ENCODE measurements at places on chromosomes 2 and 18. TPM values are rescaled to one million over a fixed set of nuclear protein-coding genes. Genes with fewer than 3 reads are reported as not detected.

- peak; percentile 39 for DNase-seq
Measured at GRCh38 chr2:190979906-190980629, 33.9 kb downstream of the STAT1 start.

GRCh38 chr2:88842656-88843460 lies 151.4 kb downstream of the RPIA start:
- no peak for DNase-seq

DNA sequence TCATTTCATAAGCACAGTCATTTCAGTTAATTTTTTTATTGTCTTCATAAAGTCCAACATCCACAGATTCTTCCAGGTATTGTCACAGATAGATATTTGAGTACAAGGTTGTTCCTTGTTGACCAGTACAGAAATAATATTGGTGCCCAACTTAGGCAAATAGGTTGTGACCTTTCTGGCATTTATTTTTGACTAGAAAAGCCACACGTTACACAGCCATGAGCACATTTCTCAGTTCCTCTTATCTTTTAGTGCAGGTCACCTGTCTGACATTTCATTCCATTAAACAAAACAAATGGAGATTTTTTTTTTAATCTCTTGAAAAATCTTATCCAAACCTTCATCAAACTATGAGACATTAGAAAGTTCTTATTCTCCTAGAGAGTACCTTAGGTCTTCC lies 428.8 kb downstream of the ZNF521 start:
- DNase-seq = no peak

DNA sequence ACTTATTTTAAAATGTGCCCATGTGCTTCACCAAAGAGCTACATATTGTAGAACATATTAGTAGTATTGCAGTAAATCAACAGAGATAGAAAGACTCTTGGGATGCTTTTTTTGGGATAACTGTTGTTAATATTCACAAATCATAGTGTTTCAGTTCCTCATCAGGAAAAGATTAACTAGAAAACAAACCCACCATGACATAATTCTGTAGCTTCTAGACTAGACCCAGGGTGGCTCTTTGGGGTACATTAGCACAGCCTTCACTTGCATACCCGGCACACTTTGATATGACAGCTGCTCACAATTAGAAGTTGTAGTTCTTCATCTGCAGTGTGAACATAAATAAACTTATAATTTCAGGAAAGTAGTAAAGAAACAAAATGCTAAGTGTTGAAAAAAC lies 154.2 kb downstream of the ATP9B start:
- no peak for DNase-seq

- DNase-seq = peak; percentile 77
Measured at GRCh38 chr2:231300020-231300721, 95.3 kb upstream of the B3GNT7 start.

GRCh38 chr18:26650310-26651268 lies 102.2 kb upstream of the KCTD1 start:
- DNase-seq = no peak

The WDR7 gene
- total RNA-seq = 16.3 TPM

The IL1F10 gene
- not detected for total RNA-seq

The CHN1 gene
- 11.9 TPM for total RNA-seq

The STARD6 gene
- not detected for total RNA-seq

The CPO gene
- total RNA-seq = not detected

The CFAP65 gene
- not detected for total RNA-seq

Data from body of pancreas (tissue), 4 donors.